ENCODE measurements at places on chromosomes 3 and 15.

DNA sequence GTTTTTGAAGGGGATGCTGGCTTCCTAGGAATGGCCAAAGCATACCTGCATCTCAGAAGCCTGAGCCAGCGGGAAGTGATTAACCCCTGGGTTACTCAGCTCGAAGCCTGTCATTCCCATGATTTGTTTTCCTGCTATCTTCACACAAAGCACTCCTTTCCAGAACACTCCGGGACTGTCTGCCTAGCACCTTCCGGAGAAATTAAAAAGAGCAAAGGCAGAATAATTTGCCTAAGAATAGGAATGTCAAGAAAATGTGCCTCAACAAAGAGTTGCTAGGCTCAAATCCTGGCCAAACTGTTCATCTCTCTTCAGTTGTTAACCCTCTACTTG lies 34.1 kb downstream of the TPM1 start:
- DNase-seq, result no peak

GRCh38 chr15:80549654-80550053 lies 145.5 kb upstream of the ABHD17C start:
- DNase-seq, result no peak

DNA sequence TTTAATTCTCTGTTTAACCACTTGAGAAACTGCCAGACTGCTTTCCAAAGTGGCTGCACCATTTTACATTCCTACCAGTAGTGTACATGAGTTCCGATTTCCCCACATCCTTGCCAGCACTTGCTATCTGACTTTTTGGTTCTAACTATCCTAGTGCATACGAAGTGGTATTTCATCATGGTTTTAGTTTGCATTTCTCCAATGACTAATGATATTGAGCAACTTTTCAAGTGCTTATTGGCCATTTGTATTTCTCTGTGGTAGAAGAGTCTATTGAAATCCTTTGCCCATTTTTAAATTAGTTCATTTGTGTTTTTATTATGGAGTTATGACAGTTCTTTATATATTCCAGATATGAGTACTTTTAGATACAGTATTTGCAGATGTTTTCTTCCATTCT lies 247.8 kb downstream of the GABRB3 start:
- no peak for DNase-seq

- no peak for DNase-seq
Observed at GRCh38 chr3:31369637-31370379, 162.9 kb upstream of the STT3B start.

DNA sequence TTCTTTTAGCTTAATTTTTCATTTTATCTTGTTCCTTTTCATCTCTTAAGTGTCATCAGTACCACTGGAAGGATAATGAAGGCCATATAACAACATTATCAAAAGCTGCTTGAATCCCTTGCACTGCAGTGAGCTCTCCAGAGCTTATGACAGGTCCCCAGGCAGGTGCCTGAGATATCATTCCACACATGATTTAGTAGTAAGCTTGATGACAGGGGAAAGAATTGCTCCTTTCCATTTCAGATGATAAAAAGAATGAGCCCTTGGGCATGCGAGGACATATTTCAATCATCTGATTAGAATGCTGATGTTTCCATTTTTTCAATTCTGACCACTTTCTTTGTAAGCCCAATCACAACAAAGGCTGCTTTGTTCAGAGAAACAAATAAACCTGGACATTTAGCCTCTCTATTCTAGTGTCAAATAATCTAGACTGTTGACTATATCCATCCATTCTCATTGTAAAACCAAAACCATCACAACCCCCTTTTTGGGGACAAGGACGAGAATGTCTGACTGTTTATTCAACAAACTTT lies 567.8 kb downstream of the IGSF11 start:
- no peak for DNase-seq

DNA sequence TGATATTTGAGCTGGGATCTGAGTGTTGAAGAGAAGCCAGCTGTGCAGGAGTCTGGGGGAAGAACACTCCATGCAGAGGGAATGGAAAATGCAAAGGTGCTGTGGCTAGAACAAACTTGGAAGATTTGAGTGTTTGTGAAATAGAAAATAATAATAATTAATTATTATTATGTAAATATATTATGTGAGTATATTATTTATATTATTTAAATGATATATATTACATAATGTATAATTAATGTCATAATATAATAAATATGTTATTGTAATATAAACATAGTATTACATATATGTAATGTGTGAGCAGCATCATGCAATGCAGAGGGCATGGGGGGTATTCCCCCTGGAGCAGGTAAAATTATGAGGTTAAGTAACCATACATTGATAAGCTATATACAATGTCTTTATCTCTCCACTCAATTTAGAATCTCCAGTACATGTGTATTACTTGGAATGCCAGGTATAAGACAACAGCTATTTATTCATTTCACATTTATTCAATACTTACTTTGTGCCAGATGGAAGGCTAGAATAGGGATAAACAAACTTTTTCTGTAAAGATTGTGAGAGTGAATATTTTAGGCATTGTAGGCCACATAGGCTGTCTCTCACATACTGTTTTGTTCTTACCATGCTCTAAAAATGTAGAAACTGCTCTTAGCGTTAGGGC lies 218.6 kb downstream of the MTHFS start:
- DNase-seq, result no peak

- no peak for DNase-seq
Observed at GRCh38 chr3:139945386-139945785, 10.4 kb downstream of the CLSTN2 start.

- no peak for DNase-seq
Observed at GRCh38 chr3:48268936-48269561, 28.1 kb downstream of the ZNF589 start.

GRCh38 chr15:66603301-66604179 lies 37.7 kb upstream of the LCTL start:
- DNase-seq, result peak; percentile 63

GRCh38 chr3:144650380-144650779 lies 678.8 kb downstream of the DIPK2A start:
- no peak for DNase-seq

DNA sequence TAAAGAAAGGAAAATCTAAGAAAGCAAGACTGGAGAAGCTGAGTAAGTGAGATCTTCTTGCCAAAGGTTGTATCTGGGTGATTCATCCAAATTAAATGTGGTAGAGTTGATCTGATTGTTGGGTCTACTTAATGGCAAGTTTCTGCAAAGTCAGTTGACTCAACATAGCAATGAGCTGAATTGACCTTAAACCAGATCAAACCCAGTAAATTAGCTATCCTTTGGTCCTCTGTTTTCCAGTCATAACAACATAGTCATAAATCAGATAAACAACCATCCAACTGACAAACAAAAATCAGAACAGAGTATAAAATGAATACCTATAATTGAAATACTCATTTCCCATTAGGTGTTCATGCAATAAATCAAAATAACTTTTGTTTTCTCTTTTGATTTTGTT lies 142.6 kb upstream of the CFAP20DC start:
- DNase-seq, result no peak

GRCh38 chr15:90394748-90395442 lies 6.9 kb downstream of the IQGAP1 start:
- no peak for DNase-seq

DNA sequence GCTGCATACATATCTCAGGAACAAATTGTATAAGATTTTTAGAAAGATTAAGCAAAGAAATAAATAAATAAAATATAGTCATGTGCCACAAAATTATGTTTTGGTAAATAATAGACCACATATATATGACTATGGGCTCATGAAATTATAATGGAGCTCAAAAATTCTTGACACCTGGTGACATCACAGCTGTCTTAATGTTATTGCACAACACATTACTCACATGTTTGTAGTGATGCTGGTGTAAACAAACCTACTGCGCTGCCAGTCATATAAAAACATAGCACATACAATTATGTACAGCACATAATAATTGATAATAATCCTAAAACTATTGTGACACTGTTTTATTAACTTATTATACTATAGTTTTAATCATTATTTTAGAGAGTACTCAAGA lies 1159.1 kb downstream of the SI start:
- no peak for DNase-seq

DNA sequence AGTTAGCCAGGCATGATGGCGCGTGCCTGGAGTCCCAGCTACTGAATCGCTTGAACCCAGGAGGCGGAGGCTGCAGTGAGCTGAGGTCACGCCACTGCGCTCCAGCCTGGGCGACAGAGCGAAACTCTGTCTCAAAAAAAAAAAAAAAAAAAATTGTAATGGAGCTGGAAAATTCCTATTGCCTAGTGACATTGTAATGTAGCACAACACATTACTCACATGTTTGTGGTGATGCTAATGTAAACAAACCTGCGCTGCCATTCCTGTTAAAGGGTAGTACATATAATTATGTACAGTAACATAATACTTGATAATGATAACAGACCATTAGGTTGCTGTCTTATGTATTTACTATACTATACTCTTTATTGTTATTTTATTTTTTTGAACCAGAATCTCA lies 39.1 kb downstream of the KNL1 start:
- DNase-seq, result no peak

DNA sequence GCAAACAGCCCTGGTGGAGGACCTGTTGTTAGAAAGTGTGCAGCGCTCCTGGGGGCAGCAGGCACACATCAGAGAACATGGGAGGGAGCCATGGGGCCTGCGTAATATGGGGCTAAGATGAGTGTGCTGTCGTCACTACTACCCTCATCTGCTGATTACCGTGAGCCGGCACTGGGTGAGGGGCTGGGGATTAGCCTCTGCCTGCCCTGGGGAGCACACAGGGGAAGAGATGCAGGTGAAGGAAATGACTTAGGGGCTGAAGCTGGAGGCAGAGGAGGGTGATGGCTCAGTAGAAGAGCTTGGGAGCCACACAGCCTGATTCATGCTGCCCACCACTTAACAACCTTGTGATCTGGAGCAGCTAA lies 33.6 kb upstream of the LINGO1 start:
- no peak for DNase-seq

- no peak for DNase-seq
Observed at GRCh38 chr15:77982127-77982490, 95.4 kb downstream of the TBC1D2B start.

- no peak for DNase-seq
Observed at GRCh38 chr3:82815417-82816058, 1054.1 kb upstream of the GBE1 start.

GRCh38 chr3:74469713-74470112 lies 144.7 kb downstream of the CNTN3 start:
- no peak for DNase-seq

DNA sequence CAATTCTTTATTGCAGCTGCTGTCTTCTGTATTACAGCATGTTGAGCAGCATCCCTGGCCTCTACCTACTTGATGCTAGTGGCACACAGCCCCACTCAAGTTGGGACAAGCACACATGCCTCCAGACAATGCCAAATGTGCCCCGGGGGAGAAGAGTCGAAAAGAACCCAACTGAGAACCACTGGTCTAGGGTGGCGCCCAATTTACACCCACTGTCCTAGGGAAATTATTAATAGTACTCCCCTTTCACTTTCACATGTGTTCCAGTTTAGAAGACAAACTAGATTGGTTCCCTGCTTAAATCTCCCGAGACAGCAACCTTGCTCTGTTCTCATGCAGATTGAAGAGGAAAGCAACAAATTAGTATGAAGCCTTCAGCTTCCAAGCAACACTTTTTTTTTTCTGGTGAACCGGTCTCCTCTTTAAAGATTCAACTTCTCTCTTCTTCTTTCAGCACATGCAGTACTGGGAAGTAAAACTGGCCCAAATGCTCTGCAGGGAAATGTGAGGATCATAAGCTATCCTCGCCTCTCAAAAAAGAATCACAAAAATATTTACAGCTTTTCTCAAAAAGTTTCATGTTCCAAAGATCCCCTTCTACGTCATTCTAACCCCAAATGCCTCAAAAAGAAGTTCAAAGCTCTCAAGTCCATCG lies 823.9 kb upstream of the CFAP20DC start:
- no peak for DNase-seq

GRCh38 chr3:149808209-149808829 lies 4.7 kb upstream of the RNF13 start:
- peak; percentile 64 for DNase-seq

DNA sequence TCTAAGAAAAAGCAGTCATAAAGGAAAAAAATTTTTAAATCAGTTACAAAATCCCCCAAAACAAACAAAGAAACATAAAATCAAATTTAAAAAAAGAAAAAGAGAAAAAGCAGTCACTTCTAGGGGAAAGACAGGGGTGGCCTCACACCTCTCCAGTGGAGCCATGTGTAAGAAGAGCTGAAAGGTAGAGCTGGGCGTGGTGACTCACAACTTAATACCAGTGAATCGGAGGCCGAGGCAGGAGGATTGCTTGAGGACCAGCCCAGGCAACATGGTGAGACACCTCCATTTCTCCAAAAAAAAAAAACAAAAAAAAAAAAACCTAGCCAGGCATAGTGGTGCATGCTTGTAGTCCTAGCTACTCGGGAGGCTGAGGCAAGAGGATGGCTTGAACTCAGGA lies 14.7 kb downstream of the MESD start:
- DNase-seq, result no peak

- peak; percentile 68 for DNase-seq
Observed at GRCh38 chr15:91186904-91187656, 87.0 kb downstream of the SV2B start.

DNA sequence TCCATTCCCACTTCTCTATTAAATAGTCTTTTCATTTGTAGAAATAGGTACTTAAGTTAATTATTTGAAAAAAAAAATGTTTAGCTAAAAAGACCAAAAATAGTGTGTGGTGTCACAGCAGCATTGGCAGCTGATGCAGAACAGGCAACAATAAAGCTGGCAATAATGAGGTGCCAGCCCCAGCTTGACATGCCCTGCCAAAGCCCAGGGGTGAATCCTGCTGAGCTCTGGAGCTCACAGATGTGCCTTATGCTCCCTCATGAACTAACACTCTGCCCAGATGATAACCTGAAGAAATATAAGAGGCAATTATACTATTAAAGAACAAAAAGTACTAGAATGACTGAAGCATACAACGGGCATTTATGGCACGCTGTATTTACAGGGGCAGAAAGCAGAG lies 63.8 kb downstream of the IGSF11 start:
- DNase-seq, result no peak

DNA sequence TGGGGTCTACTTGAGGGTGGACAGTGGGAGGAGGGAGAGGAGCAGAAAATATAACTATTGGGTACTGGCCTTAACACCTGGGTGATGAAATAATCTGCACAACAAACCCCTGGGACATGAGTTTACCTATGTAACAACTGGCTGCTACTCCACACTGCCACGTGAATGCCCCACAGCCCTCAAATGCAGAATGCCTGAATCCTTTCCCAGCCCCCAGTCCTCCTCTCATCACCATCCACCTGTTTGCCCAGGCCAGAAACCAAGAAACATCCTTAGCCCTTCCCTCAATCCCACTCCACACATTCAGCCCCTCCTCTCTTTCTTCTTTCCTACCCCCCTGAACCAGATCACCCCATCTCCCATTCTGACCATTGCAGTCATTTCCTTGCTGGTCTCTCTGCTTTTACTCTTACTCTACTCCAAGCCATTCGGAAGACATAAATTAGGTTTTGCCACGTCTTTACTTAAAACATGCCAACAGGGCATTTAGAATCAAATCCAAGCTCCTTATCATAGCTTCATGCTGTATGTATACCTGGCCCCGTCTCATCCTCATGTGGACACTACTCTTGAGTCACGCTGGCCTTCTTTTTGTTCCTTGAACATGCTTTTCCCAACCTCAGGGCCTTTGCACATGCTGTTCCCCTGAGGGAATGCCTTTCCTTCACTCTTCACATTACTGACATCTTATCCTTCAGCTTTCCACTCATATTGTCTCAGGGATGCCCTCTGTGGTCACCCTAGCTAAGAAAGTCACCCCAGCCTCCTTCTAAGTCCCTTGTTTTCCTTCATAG lies 137.5 kb upstream of the ABHD17C start:
- no peak for DNase-seq

All from MM.1S (cell line).